Hematopoietic multipotent progenitor cell treated with erythropoietin and hydrocortisone succinate and interleukin-3 and kit ligand, for 8 days (in vitro differentiated cells): ENCODE measurements at places on chromosomes 1 and 21.

GRCh38 chr21:44087426-44088400 lies 19.5 kb upstream of the PWP2 start:
- peak; percentile 12 for DNase-seq

DNA sequence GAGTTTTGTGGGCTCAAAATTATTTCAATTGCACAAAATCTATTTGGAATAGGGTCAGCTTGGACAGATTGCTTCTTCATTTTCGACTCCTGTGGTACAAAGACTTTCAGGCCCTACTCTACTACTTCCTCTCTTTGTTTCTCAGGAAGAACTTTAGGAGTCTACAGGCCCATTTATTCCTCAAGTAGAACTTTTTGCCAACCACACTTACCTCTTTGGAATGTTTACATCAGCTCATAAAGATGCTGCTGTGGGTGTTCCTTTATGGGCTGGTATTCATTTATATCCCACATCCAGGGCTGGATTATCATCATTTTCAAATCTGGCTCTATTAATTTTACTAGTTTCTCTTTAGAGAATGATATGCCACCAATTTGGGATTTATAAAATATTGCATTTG lies 46.3 kb upstream of the TNFSF18 start:
- DNase-seq, result no peak

DNA sequence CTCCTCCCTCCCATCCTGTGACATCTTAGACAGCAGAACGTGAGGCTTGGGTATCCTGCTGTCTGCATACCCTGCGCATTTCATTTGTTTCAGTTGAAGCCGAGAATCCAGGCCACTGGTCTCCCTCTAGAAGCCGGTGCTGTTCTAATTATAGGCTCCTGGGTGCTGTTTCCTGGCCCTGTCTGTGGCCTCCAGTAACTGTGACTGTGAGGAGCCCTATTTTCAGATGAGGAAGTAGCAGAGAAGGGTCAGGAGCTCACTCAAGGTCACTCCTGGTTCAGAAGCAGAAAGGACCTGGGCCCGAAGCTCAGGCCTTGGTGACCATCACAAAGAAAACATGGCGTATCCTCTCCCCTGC lies 24.0 kb downstream of the COQ8A start:
- DNase-seq, result no peak

DNA sequence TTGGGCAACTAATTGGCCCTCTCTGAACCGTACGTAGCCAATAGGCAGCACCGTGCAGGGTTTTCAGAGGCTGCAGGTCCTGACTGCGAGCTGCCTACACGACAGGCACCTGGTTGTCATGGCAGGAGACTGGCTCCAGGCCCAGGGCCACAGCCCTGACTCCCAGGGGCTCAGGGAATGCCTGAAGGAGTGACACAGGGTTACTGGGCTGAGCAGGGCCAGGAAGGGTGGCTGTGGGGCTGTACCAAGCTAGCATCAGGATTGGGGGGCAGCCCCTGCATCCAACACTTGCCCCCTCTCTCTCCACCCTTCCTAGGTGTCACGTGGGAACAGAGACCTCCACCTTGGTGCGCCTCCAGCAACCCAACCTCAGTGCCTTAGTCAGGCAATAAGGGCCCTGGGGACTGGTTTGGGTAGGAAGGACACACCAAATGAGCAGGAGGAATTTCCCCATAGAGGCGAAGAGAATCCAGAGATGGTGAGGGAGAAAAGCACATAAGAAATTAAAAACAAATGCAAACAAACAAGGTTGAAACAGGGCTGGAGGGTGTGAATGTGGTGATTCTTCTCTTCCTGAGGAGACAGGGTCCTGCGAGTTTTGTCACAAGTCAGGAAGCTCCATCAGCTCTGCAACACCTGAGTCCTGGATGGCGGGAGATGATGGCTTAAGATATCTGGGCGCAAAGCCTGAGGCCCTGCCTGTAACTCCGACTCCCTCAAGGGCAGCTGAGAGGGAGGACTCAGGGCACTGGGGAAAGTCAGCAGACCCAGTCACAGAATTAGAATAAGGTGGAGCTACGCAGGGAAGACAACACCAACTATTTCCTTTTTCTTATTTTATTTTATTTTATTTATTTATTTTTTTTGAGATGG lies 19.7 kb upstream of the RNU1-4 start:
- DNase-seq, result no peak

DNA sequence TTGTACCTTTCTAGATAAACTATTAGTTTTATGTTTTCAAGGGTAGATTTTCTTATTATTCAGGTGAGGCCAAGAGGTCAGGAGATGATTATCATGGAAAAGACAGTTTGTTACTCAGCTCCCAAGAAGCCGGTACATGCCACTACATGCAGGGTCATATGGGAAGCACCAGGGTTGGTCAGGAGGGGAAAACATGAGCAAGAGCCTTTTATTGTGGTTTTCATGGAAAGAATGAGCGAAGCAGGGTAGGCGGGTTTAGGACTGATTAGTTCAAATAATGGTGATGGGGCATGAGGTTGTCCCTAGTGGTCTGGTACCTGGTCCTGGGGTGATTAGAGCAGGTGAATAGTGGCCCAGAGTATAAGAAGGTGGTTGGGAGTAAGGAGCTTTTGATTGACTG lies 189.9 kb downstream of the APP start:
- no peak for DNase-seq

GRCh38 chr1:213154056-213154685 lies 103.1 kb downstream of the RPS6KC1 start:
- peak; percentile 49 for DNase-seq

DNA sequence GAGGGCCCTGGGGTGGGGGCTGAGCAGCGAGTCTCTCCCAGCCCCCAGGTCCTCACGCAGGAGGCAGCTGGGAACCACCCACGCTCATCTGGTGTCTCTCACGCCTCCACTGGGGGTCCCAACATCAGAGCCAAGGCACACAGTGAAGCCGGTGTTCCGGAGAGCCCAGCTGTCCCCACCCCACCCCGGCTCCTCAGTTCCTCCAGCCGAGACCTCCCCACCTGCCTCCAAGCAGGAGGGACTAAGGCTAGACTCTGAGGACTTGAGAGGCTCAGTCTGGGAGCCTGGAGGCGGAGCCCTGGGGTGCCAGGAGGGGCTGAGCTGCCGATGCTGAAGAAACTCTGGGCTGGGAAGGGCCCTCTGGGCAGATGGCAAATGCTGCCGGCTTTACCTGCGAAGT lies 1.6 kb upstream of the HPCA start:
- no peak for DNase-seq

DNA sequence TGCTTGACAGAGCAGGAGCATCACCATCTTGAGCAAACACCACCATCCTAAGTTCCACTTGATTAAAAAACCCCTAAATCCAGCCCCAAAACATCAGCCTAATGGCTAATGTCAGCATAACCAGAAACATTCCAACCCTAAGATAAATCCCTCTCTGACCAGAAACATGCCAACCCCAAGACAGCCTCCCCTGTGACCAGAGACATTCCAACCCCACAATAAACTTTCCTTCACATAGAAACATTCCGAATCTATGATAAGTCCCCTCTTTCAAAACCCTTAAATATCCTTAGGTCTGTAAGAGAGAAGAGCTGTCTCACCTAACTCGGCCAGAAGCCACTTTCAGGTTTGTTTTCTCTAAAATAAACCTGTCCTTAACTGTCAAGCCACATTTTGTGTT lies 17.4 kb upstream of the SLC2A5 start:
- DNase-seq, result no peak

GRCh38 chr1:112956544-112957132 lies 642 bp upstream of the SLC16A1 start:
- peak; percentile 48 for DNase-seq

- no peak for DNase-seq
These were observed 333.5 kb upstream of the B3GALT2 start for GRCh38 chr1:193519922-193520321.

DNA sequence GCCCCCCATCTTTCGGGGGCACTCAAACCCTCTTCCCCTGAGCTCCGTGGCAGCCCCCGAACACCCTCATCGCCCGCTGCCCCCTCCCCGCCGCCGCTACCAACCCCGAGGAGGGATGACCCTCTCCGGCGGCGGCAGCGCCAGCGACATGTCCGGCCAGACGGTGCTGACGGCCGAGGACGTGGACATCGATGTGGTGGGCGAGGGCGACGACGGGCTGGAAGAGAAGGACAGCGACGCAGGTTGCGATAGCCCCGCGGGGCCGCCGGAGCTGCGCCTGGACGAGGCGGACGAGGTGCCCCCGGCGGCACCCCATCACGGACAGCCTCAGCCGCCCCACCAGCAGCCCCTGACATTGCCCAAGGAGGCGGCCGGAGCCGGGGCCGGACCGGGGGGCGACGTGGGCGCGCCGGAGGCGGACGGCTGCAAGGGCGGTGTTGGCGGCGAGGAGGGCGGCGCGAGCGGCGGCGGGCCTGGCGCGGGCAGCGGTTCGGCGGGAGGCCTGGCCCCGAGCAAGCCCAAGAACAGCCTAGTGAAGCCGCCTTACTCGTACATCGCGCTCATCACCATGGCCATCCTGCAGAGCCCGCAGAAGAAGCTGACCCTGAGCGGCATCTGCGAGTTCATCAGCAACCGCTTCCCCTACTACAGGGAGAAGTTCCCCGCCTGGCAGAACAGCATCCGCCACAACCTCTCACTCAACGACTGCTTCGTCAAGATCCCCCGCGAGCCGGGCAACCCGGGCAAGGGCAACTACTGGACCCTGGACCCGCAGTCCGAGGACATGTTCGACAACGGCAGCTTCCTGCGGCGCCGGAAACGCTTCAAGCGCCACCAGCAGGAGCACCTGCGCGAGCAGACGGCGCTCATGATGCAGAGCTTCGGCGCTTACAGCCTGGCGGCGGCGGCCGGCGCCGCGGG lies 837 bp downstream of the FOXD3 start:
- DNase-seq, result no peak

DNA sequence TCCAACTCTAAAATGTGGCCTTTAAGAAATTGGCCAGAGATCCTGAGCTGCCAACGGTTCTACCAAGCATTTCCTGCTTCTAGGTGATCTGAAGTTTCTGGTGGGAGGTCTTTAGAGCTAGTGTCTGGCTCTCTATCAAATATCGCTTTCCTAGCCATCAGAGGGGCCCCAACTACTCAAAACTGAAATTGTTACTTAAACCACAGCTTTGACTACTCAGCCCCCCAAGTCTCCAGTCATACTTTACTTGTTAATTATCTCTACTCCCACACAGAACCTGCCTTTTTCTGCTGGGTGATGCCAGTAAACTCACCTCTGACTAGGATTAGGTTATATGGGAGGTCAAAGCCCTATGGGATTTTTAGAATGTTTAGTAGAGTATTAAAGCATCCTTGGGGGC lies 95.1 kb downstream of the FASLG start:
- no peak for DNase-seq

GRCh38 chr1:231879296-231879695 lies 252.7 kb downstream of the DISC1 start:
- no peak for DNase-seq

DNA sequence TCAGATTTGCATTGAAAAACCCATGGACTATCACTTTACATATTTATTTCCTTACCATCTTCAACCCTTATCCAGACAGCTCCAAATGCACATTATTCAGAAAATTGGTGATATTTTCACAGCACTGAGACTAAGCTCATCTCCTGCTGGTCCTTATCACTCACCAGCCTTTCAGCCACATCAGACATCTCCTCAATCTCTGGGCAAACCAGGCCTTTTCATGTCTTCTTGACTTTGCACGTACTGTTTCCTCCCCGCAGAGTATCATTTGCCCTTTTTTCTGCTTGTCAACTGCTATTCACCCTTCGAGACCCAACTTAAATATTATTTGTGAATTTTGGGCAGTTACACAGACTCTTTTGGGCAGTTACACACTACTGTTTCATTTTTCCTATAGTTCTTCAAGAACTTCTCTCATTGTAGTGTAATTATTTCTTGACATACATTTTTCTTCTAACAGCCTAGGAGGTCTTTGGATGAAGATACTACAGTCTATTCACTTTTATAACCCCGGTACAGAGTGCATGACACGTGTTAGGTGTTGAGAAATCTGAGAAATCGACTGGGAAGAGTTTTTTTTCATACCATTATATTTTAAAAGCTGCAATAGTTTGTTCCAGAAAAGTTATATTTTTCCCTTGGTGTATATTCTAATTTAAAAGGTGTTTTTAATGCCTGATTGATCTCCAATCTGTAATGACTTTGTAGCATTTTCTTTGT lies 98.0 kb downstream of the FGGY start:
- DNase-seq, result no peak

GRCh38 chr1:22751124-22751531 lies 40.5 kb downstream of the EPHB2 start:
- no peak for DNase-seq

DNA sequence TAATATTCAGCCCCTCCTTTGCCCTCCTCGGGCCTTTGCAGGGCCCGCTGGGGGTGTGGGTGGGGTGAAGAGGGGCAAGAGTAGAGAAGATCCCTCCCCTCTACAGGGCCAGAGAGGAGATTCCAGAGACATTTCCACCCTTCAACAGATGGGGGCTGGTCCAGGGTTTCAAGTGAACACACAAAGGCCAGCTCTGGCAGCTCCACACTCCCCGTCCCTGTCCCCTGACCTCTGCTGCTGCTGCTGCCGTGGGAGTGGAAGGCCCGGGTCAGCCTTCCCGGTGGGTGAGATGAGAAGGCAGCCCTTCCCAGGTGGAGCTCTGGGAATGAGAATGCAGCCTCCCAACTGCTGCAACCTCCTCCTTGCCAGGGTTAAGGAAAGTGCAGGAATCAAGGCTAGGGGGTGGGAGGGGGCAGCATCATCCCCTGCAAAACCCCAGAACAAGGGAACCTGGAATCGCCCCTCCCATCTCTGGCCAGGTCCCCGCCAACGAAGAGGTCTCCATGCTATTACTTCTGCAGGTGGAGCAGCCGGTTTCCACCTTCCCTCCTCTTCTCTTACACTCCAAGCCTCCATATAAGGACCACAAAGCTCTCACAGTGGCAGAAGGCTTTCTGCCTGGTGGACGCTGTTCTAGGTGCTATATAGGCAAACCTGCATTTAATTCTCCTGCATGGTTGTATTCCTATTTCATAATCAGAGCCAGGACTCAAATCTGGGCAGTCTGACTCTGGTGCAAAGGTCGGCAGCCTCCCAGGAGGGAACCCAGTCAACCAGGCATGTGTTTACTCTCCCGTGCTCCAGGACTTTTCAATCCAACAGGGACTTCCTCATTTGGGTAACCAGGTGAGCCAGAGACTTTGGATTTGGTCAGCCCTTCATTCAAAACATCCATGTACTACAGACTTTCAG lies 22.9 kb upstream of the ARHGEF10L start:
- DNase-seq, result no peak

DNA sequence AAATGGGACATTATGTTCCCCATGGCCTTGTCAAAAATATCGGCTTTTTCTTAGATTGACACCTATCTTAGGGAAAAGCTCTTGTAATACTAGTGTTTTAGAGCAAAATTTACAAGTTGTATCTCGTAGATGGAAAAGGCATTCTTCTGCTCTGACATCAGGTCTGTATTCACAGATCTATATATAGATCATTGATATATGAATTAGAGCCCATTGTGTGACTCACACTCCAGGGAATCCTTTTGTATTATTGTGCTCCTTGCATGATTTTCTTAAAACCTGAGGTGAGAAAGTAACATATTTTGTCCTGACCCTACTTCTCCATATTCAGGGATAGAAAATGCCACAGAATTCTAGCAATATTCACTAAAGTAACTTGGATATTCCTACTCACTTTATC lies 1160.8 kb upstream of the B3GALT2 start:
- no peak for DNase-seq

GRCh38 chr1:116988908-116989307 lies 12.7 kb upstream of the CD101 start:
- DNase-seq, result no peak

GRCh38 chr1:187877220-187877619 lies 1048.5 kb downstream of the PLA2G4A start:
- DNase-seq, result no peak

GRCh38 chr1:202200669-202201068 lies 7.1 kb downstream of the LGR6 start:
- DNase-seq, result no peak
